ENCODE measurements at places on chromosomes 3 and 15.

GRCh38 chr3:128435058-128435457 lies 31.6 kb downstream of the DNAJB8 start:
- no peak for DNase-seq

GRCh38 chr3:170352936-170353335 lies 4.6 kb upstream of the SKIL start:
- no peak for DNase-seq

- DNase-seq = no peak
These were observed 62.7 kb downstream of the DGKG start for GRCh38 chr3:186299327-186299726.

DNA sequence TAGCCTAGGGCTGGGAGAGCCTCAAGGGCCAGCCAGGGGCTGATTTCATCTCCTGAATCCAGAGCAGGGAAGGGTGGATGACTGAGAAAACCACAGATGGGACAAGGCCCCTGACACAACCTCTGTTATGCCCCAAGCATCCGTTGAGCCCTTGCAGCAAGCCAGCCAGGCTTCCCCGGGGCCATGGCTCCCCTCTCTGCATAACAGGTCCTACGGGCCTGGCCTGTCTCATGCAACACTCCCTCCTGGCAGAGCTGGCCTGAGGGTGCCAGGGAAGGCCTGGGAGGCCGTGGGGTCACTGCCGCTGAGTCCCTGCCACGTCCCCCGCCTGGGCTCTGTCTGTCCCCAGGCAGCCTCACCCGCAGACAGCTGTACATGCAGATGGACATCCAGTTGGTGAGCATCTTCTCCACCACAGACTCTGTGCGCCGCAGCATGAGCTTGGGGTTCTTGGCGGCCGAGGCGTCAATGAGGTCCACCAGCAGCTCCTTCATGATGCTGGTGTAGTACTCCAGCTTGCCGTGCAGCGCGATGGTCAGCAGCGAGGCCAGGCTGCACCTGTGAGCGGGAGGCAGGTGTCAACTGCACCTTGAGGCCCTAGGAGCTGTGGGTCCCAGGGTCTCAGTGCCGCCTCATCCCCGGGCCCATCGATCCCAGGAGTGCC lies 22.1 kb downstream of the H1-8 start:
- no peak for DNase-seq

DNA sequence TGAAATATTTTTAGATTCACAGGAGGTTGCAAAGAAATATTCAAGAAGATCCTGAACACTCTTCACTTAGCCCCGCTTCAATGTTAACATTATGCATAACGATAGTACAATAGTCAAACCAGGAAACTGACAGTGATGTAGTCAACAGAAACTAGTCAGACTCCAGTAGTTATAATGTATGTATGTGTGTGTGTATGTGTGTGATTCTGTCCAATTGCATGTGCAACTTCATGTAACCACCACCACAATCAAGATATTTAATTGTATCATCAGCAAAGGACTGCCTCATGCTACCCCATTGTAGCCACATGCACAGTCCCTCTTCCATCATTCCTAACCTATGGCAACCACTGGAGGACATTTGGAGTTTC lies 77.9 kb downstream of the APBA2 start:
- DNase-seq = no peak

GRCh38 chr15:31385736-31386135 lies 59.1 kb downstream of the KLF13 start:
- DNase-seq = no peak

GRCh38 chr3:144482876-144483275 lies 511.3 kb downstream of the DIPK2A start:
- no peak for DNase-seq

GRCh38 chr15:80308002-80308401 lies 56.0 kb upstream of the CTXND1 start:
- no peak for DNase-seq

DNA sequence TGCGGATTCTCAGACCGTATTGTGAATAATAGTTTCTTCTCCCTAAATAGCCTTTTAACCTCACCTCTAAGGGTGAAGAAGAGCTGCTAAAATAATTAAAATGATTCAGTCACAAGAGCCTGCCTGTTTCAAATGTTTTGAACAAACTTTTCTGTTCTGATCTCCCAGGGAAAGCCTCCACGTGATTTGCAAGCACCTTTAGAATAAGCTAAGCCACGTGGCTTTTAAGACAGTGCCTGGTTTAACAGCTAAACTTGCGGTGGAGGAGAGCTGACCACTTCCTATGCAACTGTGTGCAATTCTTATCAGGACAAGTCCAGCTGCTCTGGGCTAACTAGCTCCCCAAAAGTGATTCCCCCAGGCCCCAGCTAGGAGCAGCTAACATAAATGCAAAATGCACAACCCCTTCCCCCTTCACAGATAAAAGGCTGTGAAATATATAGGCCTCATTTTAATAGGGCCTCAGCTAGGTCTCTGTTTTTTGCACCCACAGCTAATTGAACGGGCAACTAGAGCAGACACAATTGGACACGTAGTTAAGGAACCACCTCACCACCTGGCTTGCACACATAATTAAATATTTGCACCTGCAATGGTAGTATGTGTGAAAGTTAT lies 401.2 kb upstream of the NR2F2 start:
- DNase-seq = peak; percentile 99

- DNase-seq = no peak
These were observed at the start of gene CPLX3 for GRCh38 chr15:74826364-74826819. Gene CPLX3, plus strand, starts transcription at chr15:74826627. Its CDS starts 77 bp downstream, at chr15:74826704.

GRCh38 chr3:37984596-37984995 lies 6.0 kb upstream of the VILL start:
- DNase-seq = no peak

DNA sequence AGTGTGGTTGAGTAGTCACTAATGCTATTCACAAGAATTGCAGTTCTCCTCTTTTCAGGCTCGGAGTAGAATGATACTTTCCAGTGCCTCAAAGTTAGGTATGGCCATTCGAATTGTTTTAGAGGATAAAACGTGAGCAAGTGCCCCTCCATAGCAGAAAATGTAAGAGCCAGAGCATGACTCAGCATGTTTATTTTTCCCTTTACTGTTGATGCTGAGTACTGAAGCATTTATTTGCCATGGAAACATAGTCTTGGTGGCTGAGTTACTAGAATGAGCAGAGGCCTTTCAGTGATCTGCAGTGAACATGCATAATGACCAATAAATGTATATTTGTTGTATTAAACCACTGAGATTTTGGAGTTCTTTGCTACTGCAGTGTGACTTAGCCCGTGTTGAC lies 540.6 kb downstream of the NLGN1 start:
- no peak for DNase-seq

DNA sequence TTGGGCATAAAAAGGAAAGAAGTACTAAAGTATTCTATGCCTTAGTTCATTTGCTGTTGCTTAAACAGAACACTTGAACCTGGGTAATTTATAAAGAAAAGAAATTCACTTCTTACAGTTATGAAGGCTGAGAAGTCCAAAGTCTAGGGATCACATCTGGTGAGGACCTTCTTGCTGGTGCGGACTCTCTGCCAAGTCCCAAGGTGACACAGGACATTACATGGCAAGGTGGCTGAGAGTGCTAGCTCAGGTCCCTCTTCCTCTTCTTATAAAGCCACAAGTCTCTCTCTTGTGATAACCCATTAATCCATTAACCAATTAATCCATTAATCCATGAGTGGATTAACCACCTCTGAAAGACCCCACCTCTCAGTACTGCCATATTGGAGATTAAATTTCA lies 3.1 kb upstream of the ZBTB38 start:
- no peak for DNase-seq

GRCh38 chr3:78277801-78278200 lies 1237.9 kb downstream of the ROBO2 start:
- no peak for DNase-seq
